ENCODE measurements at places on chromosomes 11 and 22. TPM values are rescaled to one million over a fixed set of nuclear protein-coding genes. Genes with fewer than 3 reads are reported as not detected.

The APOA1 gene
- total RNA-seq, result 3.1 TPM

DNA sequence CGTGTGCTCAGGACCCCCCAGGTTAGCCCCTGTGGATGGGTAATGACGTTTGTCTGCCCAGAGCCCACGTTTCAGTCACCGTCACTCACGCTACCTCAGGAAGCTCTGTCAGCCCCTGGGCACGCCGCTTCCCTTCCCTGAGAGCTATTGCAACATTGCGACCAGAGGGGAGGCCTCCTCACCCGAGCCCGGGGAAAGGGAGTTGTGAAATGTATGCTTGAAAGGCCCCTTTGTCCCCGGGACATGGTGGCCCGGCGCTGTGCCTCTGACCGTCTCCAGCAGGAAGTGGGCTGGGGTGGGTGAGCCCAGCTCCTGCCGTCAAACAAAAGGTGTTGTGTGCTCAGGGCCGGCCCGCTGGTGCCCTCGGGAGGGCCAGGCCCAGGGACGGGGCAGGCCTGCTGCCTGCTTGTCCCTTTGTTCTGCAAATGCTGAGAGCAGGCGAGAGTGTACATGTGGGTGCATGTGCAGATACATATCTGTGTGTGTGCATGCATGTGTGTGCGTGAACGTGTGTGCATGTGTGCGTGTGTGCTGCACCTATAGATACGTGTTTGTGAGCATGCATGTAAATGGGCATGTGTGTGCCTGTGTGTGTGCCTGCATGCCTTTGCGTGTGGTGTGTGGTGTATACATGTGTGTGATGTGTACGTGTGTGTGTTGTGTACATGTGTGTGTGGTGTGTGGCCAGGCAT, 1125.0 kb downstream of the BRD1 start:
- no peak overlapping the region for H3K27ac ChIP-seq
- no peaks in the 10 kb centered on the region for H3K4me1 ChIP-seq
- DNase-seq, result peak; percentile 79
- H3K4me3 ChIP-seq, result no peak overlapping the region
- H3K36me3 ChIP-seq, result no peaks in the 10 kb centered on the region
- H3K27me3 ChIP-seq, result no peaks in the 10 kb centered on the region

- no peak overlapping the region for H3K27ac ChIP-seq
- no peaks in the 10 kb centered on the region for H3K36me3 ChIP-seq
- H3K4me1 ChIP-seq, result no peaks in the 10 kb centered on the region
- H3K27me3 ChIP-seq, result no peaks in the 10 kb centered on the region
- DNase-seq, result no peak
These were observed 378.3 kb downstream of the FAM181B start for GRCh38 chr11:82355313-82355823.

The FOLH1 gene
- total RNA-seq, result 0.39 TPM

The CD3G gene
- 1.00 TPM for total RNA-seq

DNA sequence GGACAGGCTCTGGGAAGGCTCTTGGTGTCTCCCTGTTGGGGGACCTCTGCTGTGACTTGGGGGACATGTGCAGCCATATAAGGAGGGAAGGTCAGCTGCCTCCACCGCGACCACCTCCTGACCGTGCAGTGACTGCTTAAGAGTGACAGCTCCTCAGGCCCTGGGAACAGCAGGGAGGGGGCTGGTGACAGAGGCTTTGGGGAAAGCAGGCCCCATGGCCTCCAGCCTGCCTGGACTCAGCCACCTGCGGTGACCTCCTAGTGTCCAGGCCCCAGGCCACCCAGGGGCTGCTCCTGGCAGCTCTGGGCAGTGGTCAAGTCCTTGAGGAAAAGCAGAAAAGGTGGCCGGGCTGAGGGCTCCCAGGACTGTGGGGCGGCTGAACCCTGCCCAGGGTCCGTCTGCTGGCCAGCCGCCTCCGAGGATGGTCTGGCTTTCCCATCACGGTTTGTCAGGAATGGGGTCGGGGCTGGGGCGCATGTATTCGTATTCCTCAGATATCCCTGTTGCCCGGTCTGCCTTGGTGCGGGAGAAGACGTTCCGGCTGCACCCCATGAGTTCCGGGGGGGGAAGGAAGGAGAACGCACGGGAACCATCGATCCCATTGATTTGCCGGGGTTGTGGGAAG, 96.8 kb downstream of the WNT7B start:
- H3K36me3 ChIP-seq, result no peaks in the 10 kb centered on the region
- peaks cover 4% of the 10 kb centered on the region for H3K4me1 ChIP-seq
- DNase-seq, result no peak
- no peaks in the 10 kb centered on the region for H3K27me3 ChIP-seq

DNA sequence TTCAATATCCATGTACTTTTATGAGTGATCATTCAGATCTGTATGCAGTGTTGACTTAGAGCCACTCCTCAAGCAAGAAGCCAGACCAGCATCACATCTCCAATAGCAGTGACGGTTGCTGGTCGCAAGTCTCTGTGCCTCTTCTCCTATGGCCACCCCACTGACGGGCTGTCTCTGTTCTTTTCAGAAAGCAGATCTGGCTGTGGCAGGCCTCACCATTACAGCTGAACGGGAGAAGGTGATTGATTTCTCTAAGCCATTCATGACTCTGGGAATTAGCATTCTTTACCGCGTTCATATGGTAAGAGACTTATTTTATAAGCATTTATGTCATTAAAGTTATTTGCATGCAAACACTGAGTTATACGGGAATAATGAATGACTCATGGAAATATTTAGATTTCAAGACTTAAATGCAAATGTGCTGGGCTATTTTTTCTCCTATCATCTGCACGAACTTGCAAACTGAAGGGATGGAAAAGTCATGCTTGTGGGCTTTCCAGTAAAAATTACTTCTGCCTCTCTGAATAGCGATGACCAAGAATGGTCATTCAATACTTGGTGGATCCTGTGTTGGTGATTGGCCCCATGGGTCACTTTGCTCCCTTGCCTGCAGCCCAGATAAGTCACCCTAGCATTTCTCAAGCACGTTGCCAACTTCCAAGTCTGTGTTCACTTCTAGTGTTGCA, 83.6 kb upstream of the TBCEL start:
- H3K27me3 ChIP-seq, result no peaks in the 10 kb centered on the region
- no peak overlapping the region for H3K27ac ChIP-seq
- no peaks in the 10 kb centered on the region for H3K4me1 ChIP-seq
- no peak for DNase-seq
- H3K4me3 ChIP-seq, result no peak overlapping the region

GRCh38 chr11:17695454-17696441, 23.6 kb upstream of the MYOD1 start:
- no peaks in the 10 kb centered on the region for H3K4me1 ChIP-seq
- peaks cover 6% of the 10 kb centered on the region for H3K27me3 ChIP-seq
- no peak overlapping the region for H3K4me3 ChIP-seq
- peak; percentile 71 for DNase-seq
- no peaks in the 10 kb centered on the region for H3K36me3 ChIP-seq

GRCh38 chr11:44695169-44695833, 31.5 kb upstream of the TSPAN18 start:
- H3K36me3 ChIP-seq, result no peaks in the 10 kb centered on the region
- no peak overlapping the region for H3K4me3 ChIP-seq
- no peak for DNase-seq
- no peaks in the 10 kb centered on the region for H3K27me3 ChIP-seq

The ZFPL1 gene
- 32.5 TPM for total RNA-seq

DNA sequence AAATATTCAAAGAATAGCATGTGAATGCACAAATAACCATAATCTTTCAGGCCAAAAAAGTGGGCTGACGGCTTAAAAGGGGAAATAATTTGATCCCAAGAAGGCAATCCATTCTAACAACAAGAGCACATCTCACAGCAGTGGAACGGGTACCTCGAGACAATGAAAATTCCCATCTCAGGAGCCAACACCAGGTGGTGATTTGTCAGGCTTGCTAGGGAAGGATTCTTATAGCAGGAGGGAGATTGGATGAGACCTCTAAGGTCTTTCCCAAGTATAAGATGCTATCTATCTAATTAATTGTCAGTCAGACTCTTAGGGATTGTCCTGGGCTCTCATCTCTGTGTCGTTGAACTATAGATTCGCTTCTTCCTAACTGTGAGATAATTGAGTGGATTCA, 284.0 kb downstream of the ETS1 start:
- no peak for DNase-seq
- H3K4me1 ChIP-seq, result peaks cover 9% of the 10 kb centered on the region
- H3K4me3 ChIP-seq, result no peak overlapping the region
- H3K27me3 ChIP-seq, result no peaks in the 10 kb centered on the region

DNA sequence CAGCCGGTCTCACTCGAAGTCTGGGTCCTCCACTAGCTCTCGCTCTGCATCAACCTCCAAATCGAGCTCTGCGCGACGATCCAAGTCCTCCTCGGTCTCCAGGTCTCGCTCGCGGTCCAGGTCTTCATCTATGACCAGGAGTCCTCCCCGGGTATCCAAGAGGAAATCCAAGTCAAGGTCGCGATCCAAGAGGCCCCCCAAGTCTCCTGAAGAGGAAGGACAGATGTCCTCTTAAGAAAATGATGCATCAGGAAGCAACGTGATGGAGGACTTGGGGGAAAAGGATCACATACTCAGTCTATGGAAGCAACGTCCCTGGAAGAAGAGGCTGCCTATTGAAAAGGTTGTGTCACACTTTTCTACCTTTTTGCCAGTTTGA, 1.1 kb downstream of the SRSF8 start:
- H3K36me3 ChIP-seq, result no peaks in the 10 kb centered on the region
- no peak for DNase-seq
- peaks cover 7% of the 10 kb centered on the region for H3K4me1 ChIP-seq
- peak overlapping the region; percentile 70 for H3K4me3 ChIP-seq
- H3K27me3 ChIP-seq, result no peaks in the 10 kb centered on the region

GRCh38 chr11:3853899-3854659, 1.4 kb upstream of the STIM1 start:
- peak; percentile 73 for DNase-seq
- peak overlapping the region; percentile 86 for H3K4me3 ChIP-seq
- peaks cover 38% of the 10 kb centered on the region for H3K4me1 ChIP-seq
- H3K27me3 ChIP-seq, result no peaks in the 10 kb centered on the region

DNA sequence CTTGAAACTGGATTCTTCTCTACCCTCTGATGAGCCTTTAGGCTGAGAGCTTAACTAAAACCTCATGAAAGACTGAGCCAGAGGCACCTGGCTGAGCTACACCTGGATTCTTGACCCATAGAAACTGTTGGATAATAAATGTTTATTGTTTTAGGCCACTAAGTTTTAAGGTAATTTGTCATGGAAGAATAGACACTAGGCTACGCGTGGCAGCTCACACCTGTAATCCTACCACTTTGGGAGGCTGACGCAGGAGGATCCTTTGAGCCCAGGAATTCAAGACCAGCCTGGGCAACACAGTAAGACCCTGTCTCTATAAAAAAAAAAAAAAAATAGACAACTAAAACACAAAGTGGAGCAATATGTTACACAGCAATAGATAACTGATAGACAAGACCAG, 29.2 kb upstream of the UPB1 start:
- peaks cover 25% of the 10 kb centered on the region for H3K4me1 ChIP-seq
- no peak overlapping the region for H3K4me3 ChIP-seq
- no peak for DNase-seq
- no peaks in the 10 kb centered on the region for H3K27me3 ChIP-seq
- H3K36me3 ChIP-seq, result no peaks in the 10 kb centered on the region

- peaks cover 13% of the 10 kb centered on the region for H3K36me3 ChIP-seq
- DNase-seq, result no peak
- no peak overlapping the region for H3K4me3 ChIP-seq
These were observed 10.1 kb downstream of the CBX6 start for GRCh38 chr22:38861927-38862326.

The YPEL1 gene
- total RNA-seq, result 7.3 TPM

The CCDC89 gene
- total RNA-seq, result 3.2 TPM

GRCh38 chr11:78525720-78526119, 48.9 kb downstream of the NARS2 start:
- no peak for DNase-seq
- H3K27me3 ChIP-seq, result no peaks in the 10 kb centered on the region
- no peak overlapping the region for H3K27ac ChIP-seq
- H3K36me3 ChIP-seq, result no peaks in the 10 kb centered on the region

The ARHGAP8 gene
- total RNA-seq, result 55.5 TPM

DNA sequence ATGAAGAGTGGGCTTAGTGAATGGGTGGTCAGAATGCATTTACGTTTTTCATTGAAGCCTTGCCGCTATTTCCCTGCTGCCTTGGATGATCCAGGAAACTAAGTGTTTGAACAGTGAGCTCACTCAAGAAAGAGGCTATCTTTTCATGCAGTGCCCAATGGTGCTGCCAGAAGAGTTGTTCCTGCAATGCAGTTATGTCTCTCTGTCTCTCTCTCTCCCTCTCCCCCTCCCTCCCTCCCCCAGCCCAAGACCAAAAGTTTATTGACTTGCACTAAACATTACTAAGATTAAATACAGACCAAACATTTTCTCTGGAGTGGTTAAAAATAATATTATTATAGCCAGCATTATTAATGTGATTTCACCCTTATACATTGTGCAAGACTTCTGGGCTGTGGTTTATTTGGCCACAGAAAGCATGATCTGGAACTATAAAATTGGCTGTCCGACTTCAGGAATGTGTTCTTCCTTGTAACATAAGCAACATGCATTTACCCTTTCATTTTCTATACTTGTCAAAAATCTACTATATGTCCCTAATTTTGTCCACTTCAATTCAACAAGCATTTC, 6.6 kb upstream of the FUT4 start:
- no peak overlapping the region for H3K4me3 ChIP-seq
- H3K36me3 ChIP-seq, result no peaks in the 10 kb centered on the region
- no peak overlapping the region for H3K27ac ChIP-seq

The PRRG4 gene
- total RNA-seq, result 10.0 TPM

DNA sequence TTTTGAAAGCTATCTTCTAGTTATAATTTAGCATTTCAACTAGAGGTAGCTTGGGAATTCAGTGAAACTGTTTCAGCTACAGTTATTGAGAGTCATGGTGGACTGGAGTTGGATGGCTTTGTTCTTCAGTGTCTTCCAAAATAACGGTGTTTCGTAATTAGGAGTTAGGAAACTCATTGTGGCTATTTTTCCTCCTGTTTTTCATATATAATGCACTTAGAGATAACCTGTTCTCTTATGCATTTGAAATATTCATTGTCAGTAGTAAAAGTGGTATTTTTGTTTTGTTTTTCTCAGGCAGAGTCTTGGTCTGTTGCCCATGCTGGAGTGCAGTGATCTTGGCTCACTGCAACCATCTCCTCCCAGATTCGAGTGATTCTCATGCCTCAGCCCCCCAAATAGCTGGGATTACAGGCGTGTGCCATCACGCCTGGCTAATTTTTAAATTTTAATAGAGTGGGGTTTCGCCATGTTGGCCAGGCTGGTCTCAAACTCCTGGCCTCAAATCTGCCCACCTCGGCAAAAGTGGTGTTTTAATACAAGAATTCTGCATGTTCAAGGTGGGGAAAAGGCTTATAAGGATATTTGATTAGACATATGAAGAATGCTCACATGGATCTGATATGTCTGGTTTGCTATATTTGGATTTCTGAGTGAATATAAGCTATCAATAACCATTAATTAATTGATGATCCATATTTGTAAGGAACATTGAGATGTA, 12.7 kb downstream of the PDHX start:
- H3K27me3 ChIP-seq, result no peaks in the 10 kb centered on the region
- no peaks in the 10 kb centered on the region for H3K36me3 ChIP-seq
- no peak for DNase-seq
- H3K4me1 ChIP-seq, result peaks cover 46% of the 10 kb centered on the region

The MPPED2 gene
- not detected for total RNA-seq

Data from upper lobe of left lung (tissue), 6 donors.